ENCODE measurements at places on chromosomes 7 and 10.

GRCh38 chr7:7272294-7272693 lies 90.0 kb downstream of the C1GALT1 start:
- DNase-seq: no peak

- no peak for DNase-seq
Observed at GRCh38 chr10:239109-239508, 103.9 kb downstream of the ZMYND11 start.

- no peak for DNase-seq
Observed at GRCh38 chr7:138813945-138814344, 15.9 kb upstream of the ATP6V0A4 start.

DNA sequence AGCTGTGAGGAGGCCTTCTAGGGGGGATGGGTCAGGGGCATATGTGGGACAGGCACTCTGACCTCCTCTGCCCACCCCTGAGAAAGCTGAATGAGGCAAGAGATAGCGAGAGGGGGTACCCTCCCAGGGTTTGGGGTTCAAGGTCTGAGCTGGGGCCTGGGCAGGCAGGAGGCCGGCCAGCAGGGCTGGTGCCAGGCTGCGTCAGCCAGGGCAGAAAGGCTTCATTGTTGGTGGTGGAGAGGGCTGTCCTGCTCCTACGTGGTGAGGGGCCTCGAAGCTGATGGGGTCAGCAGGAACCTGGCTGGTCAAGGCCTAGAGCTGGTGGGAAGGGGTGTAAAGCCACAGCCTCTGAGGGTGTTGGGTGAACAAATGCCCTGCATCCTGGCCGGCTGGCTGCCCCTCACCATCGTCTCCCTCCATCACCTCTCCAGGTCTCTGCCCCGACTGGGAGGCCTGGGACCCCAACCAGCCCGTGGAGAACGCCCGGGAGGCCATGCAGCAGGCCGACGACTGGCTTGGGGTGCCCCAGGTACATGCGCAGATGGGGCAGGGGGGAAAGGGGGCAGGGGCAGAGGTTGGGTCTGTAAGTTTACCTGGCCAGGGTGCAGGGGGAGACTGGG lies 6.6 kb downstream of the FLNC start:
- DNase-seq: no peak

GRCh38 chr7:30790356-30790755 lies 19.1 kb downstream of the MINDY4 start:
- no peak for DNase-seq

- no peak for DNase-seq
Observed at GRCh38 chr7:67913604-67914003, 917.0 kb downstream of the TYW1 start.

DNA sequence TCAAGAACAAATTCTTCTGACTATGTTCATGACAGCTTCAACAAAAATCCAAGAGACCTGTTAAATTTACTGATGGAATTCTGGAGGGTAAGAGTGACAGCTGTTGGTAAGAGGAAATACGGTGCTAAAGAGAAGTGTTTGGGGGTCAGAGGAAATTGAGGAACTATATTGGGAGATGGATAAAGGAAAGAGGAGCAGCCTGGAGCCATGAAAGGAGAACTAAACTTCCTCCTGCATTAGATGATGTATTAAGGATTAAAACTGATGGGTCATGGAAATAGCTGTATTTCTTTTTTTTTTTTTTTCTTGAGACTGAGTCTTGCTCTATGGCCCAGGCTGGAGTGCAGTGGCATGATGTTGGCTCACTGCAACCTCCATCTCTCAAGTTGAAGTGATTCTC lies 95.3 kb downstream of the HERPUD2 start:
- DNase-seq: no peak

- no peak for DNase-seq
Observed at GRCh38 chr7:129210256-129210988, 14.4 kb upstream of the AHCYL2 start.

DNA sequence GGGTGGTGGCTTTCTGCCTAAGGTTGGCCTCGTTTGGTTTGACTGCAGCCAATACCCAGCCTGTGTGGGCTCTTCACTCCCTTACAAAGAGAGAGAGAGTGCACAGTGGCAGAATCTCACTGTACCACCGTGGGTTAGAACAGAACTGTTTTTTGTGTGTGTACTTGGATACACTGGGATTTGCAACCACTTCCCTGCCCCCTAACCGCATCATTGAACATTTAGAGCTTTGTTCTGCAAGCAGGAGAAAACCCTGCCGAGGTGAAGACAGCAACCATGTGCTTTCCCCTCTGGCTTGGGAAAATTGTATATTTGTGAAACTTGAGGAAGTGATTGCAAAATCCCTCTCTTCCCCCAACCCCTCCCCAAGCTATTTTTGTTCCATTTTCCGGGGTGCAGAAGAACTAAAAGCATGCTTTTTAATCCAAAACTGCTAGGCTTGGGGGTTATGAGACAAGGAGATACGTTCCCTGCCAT lies 201.2 kb downstream of the TCF7L2 start:
- no peak for DNase-seq

DNA sequence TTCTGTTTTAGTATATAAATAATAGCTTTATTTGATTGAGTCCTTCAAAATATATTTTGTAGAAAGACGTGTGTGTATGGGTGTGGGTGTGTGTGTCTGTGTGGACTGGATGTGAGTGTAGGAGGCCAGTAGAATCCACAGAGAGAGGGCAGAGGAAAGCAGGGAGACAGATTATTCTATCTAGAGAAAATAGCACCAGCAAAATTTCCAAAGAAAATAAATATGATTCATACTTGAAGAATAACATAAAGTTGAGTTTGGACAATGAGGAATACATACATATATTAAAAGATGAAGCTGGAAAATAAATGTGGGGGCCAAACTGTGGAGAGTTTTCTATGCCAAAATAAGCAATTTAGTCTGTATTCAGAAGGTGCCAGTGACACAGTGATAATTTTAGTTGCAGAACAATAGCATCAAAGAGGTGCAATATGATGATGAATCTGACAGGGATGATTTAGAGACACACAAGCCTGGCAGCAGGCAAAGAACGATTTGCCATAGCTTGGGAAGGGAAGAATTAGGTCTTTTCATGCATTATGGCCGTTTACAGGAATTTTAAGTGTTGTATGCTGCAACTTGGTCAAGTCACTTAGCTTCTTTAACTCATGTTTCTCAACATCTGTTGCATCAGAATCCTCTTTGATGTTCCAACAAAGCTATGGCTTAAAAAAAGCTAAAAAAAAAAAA lies 121.3 kb downstream of the SEMA3A start:
- no peak for DNase-seq

- no peak for DNase-seq
Observed at GRCh38 chr10:640673-641045, 48.8 kb downstream of the DIP2C start.

GRCh38 chr10:82565197-82565575 lies 690.2 kb downstream of the NRG3 start:
- no peak for DNase-seq

GRCh38 chr10:7471720-7472367 lies 61.0 kb upstream of the SFMBT2 start:
- DNase-seq: no peak

DNA sequence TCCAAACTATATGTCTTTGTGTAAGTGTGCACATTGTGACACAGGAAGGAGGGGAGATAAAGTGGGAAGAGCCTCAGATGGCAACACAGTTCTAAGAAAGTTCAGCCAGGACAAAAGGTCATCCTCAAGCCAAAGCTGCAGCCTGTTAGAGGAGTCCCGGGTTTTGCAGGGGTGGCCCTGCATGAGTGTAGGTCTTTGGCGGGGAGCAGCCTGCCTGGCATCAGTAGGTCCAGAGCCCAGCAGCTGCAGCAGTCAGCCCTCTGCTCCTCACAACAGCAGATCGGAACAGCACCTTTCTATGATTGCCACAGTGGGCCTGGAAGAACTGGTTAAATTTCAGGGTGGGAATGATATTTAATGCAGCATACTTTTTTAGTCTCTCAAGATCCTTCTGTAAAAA lies 13.5 kb upstream of the VDAC2 start:
- DNase-seq: no peak

GRCh38 chr7:1693991-1694524 lies 24.0 kb downstream of the ELFN1 start:
- DNase-seq: no peak

DNA sequence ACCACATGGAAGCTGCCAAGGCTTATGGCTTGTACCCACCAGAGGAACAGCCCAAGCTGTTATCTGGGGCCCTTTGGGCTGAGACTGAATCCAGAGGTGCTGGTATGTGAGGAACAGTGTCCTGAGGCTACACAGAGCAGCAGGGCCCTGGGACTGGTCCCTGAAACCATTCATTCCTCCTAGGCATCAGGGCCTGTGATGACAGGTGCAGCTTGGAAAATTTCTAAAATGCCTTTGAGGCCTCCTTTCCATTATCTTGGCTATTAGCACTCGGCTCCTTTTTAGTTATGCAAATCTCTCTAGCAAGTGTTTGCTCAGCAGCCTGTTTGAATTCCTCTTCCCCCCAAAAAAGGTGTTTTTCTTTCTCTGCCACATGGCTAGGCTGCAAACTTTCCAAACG lies 1151.7 kb upstream of the LRRN3 start:
- no peak for DNase-seq

GRCh38 chr7:8913682-8914081 lies 480.3 kb downstream of the NXPH1 start:
- no peak for DNase-seq

DNA sequence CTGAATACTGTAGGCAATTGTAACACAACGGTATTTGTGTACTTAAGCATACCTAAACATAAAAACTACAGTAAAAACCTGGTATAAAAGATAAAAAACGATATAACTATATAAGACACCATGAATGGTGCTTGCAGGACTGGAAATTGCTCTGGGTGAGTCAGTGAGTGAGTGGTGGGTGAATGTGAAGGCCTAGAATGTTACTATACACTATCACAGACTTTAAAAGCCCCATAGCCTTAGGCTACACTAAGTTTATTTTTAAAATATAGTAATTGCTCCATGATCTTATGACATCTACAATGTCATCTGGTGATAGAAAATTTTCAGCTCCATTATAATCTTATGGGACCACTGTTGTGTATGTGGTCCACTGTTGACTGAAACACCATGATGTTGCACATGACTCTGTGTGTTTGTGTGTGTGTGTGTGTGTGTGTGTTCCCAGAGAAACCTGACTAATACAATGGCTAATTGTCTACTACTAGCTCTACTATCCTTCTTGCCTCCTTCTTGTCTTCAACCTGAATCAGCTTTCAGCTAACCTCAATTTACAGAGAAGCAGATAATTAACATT lies 27.6 kb upstream of the PRPF18 start:
- DNase-seq: no peak

DNA sequence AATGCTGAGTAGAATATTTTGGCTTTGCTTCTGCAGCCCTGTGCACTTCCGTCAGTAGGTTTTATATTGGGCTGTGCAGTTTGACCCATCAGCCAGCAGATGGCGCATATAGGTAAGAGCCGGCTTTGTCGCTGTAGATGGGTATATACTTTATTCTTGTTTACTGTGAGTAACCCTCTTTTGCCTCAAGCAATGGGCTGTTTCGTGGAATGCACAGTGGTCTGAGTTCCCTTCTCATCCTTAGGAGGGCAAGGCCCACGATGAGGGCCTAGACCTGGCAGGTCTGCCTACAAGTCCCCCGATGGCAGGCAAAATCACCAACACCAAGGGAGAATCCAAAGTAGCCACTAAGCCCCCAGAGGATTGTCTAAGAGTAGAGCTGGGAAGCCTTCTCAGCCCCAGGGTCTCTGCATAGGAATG lies 1002.9 kb upstream of the KCND2 start:
- peak; percentile 33 for DNase-seq

DNA sequence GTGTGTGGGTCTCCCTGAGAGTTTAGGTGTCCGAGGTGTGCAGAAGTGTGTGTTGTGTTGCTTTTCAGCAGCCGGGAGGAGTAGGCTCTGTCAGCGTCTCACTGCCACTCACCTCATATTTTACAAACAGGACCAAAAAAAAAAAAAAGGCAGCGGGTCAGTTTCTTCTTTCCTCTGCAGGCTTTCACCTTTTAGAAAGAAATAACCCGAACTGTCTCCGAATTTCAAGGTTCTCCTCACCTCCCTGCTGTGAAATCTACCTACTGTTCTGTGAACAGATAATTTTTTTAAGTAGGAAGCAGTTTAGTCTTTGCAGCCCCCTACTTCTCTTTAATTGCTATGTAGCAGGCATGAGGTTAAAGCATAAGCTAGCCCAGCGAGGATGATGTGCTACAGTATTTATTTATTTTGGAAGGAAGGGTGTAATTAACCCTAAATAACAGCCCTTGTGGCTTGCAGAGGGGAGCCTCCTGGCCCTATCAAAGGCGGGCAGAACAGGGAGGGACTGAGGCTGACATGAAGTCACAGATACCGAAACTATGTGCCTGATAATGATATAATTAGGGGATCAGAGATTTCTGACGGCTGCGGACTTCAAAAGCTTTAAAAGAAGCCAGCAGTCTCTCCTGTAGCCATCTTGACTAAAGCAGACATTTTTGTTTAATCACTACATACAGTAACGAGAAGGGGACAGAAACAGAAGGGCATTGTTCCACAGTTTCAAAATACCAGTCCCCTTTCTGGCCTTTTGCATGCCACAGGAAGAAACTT lies 1.6 kb downstream of the BAMBI start:
- DNase-seq: peak; percentile 25

DNA sequence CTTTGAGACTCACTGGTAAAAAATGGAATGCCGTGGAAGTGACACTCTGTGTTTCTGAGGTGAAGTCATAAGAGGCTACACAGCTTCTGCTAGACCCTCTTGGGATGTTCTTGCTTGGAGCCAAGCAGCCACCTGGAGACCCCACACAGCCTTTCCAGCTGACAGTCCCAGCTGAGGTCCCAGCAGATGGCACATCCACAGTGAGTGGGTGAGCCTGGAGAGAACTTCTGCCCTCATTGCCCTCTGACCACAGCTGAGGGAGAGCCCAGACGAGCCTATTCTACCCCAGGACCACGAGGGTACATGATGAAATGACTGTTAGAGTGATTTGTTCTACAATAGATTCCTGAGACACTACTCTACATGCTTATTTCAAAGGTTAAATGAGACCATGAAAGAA lies 44.3 kb downstream of the CXCL12 start:
- DNase-seq: no peak

GRCh38 chr7:86904949-86905834 lies 154.3 kb downstream of the ELAPOR2 start:
- no peak for DNase-seq

DNA sequence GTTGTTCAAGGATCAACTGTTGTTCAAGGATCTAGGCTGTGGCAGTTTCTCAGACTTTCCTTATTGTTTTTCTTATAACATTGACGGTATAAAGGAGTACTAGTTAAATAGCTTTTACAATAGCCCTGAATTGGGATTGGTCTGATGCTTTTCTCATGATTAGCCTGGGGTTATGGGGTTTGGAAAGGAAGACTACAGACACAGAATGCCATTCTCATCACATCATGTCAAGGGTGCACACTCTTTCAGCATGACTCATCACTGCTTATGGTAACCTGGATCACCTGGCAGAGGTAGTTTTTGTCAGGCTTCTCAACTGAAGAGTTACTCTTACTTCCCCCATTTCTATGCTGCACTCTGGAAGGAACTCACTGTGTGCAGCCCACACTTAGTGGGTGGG lies 194.2 kb upstream of the NPSR1 start:
- DNase-seq: no peak

DNA sequence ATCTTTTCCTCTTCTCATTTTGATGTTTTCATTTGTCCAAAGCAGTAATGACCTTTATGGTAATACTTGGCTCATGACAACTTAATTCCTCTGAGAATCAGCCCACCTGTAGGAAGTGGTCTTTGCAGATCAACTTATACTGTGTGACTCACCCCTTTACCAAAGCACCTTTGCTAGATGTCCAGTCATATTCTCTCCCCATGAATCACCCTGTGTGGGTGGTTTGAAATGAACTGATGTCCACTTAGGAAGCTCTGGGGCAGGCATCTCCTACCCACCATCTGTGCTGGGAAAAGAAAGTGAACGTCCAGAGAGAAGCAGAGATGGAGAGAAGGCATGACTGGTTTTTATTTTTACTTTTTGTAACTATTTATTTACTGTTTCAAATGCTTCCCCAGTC lies 410.3 kb downstream of the KIF20B start:
- DNase-seq: no peak

Measured in NCI-H2081 treated with DMSO at 0.1 percent for 48 hours (cell line).